NCI-H1436 (cell line): ENCODE measurements at places on chromosomes 1 and 21.

- no peak for DNase-seq
These were observed 118.3 kb downstream of the OLFML2B start for GRCh38 chr1:161905269-161905884.

DNA sequence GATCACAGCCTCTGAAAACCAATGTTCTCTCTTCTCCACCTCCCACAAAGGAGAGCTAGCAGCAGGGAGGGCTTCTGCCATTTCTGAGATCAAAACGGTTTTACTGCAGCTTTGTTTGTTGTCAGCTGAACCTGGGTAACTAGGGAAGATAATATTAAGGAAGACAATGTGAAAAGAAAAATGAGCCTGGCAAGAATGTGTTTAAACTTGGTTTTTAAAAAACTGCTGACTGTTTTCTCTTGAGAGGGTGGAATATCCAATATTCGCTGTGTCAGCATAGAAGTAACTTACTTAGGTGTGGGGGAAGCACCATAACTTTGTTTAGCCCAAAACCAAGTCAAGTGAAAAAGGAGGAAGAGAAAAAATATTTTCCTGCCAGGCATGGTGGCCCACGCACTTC, 35.8 kb upstream of the TDRD10 start:
- no peak for DNase-seq

DNA sequence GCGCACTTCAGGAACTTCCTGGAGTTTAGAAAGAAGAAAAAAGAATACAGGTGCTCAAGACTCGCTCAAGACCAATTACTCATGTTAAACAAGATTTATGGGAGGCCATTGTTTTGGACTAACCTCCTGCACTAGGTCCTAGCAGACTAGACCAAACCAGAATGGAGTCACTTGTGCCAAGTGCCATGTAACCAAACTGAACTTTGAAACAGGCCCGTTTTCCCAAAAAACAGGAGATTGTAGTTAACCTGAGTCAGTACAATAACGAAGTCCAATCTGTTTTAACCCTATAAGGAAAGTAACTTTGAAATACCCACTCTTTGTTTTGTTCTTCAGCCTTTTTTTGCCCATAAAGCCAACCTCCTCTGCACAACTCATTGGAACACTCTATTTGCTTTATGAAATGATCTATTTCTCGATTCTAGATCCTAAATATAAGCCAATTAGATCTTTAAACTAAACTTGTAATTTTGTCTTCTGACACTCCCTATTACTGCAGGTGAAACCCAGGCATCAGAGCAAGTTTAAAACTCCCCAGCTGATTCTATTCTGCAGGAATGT, 695 bp upstream of the NTPCR start:
- no peak for DNase-seq

DNA sequence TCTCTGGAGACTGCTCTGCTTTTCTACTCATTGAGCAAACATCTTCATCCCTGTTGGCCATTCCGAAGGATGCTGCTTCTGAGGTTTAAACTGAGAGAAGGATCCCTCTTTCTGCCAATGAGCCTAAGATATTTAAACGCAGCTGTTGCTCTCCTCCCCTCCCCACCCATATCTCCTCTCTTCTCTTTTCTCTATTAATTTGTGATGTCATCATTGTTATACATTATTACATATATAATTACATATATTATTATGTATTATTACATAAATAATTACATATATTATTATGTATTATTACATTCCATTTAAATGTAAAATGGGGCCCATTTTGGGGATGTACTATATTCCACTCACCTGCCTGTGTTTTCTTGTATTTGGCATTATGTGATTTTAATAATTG, 82.7 kb upstream of the JUN start:
- no peak for DNase-seq

DNA sequence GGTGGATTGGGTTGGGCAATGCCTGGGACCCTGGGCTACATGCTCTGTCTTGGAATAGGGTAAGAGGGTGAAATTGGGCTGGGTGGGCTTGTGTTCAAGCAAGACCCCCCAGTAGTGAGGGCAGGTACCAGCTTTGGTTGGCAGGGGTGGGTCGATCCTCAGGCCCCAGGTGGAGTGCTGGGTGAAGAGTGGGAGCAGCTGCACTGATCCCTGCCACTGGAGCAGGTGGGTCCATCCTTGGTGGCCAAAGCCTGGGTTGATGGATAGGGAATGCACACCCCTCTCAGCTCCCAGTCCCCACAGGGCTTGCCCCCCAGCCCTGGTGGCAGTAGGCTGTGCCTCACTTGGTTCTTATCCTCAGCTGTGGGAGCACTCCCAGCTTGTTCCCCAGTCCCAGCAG, 135.2 kb downstream of the PCBP3 start:
- no peak for DNase-seq

DNA sequence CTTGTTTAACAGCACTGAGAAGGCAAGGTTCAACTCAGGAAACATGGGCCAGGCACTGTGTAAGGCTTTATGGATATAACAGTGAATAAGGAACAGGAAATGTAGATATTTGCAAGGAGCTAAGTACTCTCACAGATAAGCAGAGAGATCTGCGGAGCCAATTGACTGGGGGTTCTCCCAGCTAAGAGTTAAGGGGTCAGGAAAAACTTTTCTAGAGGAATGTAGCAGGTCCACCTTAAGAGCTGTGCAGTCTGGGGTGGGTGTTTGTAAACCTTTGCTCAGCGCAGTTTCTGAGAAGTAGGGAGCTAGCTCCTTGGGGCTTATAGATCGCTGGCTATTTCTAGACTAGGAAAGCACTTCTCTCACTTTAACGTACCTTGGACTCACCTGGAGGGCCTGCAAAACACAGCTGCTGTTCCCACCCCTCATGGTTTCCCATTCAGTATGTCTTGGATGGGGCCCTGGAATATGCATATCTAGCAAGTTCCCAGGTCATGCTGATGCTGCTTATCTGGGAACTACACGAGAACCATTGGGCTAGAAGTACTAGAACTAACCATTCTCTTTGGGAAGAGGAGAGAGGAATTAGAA, 51.7 kb downstream of the TLCD4 start:
- DNase-seq: no peak

- no peak for DNase-seq
These were observed 148.6 kb downstream of the SYF2 start for GRCh38 chr1:25083481-25084345.

GRCh38 chr1:210129759-210130158, 102.8 kb upstream of the SERTAD4 start:
- no peak for DNase-seq

GRCh38 chr1:40722622-40723021, 31.1 kb downstream of the NFYC start:
- DNase-seq: no peak

DNA sequence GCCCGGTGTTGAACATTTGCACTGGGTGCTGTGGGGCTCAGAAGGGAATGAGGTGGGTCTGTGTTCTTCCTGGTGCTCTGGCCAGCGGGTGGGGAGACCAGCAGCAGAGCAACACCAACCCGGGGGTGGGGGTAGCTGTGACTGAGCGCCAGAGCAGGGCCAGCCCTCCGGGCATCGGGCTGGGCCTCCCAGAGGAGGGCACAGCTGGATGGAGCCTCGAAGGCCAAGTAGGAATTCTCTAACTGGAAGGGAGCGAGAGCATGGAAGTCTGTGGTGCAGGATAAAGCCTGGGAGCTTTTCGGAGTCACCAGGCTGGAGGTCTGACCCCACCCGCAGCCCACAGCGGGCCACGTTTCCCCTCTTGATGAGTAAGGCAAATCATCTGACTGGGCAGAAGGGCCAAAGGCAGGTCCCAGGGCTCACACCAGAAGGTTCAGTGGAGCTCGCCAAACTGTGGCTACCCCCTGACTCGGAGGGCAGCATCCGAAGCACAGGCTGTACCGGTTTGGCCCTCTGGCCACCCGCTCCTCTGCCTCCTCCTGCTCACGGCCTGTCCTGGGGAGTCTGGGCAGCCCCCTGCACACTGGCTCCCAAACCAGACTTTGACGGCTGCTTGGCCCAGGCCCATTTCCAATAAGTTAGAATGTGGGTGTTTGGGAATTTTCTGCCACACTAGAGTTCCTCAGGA, 18.8 kb downstream of the SLC1A7 start:
- DNase-seq: no peak

GRCh38 chr21:35226968-35227744, 178.1 kb upstream of the RUNX1 start:
- DNase-seq: peak; percentile 43

- no peak for DNase-seq
These were observed 23.0 kb downstream of the SLAMF1 start for GRCh38 chr1:160623862-160624261.

- peak; percentile 55 for DNase-seq
These were observed 41.8 kb downstream of the CAMTA1 start for GRCh38 chr1:6827079-6827478.

DNA sequence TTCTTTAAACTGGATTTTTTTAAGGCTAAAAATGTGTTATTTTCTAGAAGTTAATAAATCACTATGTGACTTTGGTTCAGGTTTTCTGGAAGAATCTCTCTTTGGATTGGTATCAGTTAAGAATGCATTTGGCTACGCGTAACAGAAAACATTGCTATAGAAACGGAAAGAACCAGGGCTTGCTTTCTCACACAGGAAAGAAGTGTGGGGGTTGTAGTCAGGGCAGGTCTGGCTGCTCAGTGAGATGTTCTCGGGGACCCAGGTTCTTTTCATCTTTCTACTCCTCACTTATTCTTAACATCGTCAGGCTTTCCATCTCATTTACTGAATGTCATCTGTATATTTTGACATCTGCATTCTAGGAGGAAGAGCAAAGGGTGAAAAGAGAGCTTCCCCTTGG, 191.4 kb downstream of the ZBTB18 start:
- no peak for DNase-seq
